ENCODE measurements at places on chromosomes 7 and 10.

- DNase-seq = peak; percentile 62
Measured at GRCh38 chr10:95246582-95247051, 44.2 kb downstream of the PDLIM1 start.

DNA sequence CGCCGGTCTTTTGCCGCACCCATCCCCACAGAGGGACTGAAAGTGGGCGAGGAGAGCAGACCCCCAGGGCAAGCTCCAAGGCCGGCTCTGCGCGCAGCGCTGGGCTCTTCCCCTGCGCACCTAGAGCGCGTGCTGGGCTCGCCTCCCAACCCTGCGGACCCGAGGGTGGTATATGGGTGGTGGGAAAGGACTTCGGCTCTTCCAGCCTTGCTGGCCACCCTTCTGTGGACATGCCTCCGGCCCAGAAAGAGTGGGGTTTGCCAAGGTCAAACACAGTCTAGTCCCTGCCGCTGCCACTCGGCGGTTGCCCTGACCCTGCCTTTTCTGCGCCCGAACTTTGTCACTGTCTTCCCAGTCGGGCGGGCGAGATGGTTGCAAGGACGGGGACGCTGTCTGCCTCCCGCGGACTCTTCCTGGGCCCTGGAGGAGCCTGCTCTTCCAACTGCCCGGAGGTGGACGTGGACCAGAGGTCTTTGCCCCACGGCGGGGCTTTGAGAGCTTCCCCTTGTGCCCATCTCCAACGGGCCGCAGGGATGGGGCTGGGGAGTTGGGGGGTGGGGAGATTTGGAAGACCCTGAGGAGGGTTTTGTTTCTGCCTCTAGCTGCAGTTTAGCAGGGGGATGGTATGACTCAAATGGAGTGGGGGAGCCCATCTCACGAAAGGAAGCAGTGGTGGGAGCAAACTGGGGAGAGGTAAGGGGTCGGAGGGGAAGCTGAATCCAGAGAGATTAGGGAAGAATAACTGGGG, 1.5 kb downstream of the ADCY1 start:
- DNase-seq = no peak

- DNase-seq = no peak
Measured at GRCh38 chr10:3528271-3528670, 256.7 kb downstream of the KLF6 start.

DNA sequence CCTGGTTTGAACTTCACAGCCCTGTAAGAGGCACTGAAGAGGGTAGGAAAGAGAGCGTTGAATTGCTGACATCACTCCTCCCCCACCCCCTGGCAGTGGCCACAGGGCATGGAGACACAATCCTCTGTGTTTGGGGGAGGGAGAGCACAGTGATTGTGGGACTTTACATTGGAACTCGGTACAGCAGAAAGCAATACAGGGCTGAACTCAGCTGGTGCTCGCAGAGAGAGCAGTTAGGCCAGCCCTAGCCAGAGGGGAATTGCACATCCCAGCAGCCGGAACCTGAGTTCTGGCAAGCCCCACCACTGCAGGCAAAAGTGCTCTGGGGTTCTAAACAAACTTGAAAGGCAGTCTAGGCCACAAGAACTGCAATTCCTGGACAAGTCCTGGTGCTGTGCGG, 24.0 kb upstream of the CUL1 start:
- no peak for DNase-seq

- no peak for DNase-seq
Measured at GRCh38 chr10:117946525-117947070, 100.1 kb downstream of the RAB11FIP2 start.

DNA sequence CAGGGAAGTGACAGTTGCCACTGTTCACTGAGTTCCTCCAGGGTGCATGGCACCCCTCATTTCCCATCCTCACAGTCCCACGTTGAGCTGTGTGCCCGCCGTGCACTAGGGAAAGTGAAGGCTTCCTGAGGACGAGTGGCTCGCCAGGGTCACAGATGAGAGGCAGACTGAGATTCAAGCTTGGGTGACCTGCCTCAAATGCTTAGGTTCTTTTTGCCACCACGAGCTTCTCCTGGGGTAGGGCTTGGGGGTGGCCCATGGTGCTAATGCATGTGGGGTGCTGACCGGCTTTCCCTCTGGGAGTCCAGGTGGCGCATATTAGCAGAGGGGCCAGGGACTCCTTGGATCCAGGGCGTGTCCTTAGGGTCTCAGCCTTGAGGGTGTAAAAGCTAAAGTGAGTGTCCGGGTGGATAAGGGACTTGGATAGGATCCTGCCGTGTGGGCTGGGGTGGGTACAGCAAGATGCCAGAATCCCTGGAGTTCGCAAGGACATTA, 1.9 kb downstream of the CALHM2 start:
- DNase-seq = no peak

- no peak for DNase-seq
Measured at GRCh38 chr7:87094322-87094721, 34.9 kb upstream of the ELAPOR2 start.

DNA sequence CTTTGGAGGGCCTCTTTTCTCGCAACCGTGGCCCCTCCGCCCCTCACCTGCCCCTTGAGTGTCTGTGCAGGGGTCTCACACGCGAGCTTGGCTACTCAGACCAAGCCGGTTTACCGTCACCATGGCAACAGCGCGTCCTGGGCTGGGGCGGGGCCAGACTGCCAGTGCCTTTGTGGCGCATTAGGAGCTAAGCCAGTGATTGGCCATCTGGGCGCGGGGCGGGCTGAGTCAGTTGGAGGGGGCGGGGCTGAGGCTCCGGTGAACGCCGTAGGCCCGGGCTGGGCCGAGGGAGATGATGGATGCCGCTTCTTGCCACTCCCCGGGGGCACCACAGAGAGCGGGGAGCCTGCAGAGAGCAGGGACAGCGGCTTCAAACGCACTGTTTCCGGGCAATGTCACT, 48.7 kb upstream of the FXYD4 start:
- DNase-seq = peak; percentile 79
